HS-5 (cell line): ENCODE measurements at places on chromosomes 7 and 10.

- DNase-seq = no peak
Observed at GRCh38 chr7:156080596-156080995, 268.3 kb upstream of the SHH start.

- DNase-seq = no peak
Observed at GRCh38 chr7:124761164-124761715, 4.4 kb downstream of the GPR37 start.

DNA sequence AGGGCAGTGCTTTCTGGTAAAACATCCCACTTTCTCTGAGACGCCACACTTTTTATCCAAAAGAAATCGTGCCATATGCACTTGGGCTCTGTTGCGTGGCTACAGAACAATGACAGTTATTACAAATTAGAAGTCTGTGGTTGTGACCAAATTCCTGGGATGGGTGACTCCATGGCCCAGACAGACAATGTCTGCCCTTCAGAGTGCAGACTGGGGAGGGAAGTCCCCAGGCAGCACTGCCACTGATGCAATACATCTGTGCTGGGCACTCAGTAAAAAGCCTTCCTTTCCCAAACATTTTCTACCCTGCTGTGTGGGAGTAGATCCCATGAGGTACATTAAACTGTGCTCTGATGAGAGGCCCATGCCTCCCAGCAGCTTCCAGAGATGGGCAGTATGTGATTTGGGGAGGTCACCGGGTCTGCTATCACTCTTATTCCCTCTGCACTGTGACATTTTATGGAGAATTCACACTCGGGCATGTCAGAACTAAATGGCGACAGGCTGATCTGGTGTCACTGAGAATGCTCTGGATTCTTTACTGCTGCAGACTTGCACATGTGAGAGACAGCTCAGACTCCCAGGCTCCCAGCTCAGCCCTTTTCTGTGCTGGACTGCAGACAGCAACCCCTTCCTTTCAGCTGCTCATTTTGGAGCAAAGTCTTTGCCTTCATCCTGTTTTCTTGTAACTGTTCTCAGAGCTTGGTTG is 243.5 kb upstream of the ZNF32 start:
- no peak for DNase-seq

GRCh38 chr10:23174977-23175512 is 17.1 kb upstream of the PTF1A start:
- DNase-seq = no peak

DNA sequence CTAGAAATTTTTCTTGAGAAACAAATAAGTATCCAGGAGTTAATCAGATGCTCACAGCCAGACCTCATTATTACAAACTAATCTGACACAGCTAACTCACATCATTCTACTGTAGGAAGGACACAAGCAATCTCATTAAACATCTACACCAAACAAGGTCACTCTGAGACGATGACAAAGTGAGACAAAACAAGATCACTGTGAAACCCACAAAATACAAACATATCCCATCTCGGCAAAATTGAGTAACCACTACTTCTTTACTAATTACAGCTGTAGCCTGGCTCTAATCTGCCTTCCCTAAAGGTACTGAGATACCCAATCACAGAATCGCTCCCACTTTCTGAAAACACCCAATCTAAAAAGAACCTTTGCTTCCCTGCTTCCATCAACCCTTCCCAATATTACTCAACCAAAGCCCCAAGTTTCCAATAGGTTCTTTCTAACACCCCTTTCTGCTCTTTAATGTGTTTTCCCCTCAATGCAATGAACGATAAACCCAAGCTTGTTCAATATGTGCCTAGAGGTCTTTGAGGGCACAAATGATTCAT is 26.9 kb downstream of the CCDC6 start:
- no peak for DNase-seq

DNA sequence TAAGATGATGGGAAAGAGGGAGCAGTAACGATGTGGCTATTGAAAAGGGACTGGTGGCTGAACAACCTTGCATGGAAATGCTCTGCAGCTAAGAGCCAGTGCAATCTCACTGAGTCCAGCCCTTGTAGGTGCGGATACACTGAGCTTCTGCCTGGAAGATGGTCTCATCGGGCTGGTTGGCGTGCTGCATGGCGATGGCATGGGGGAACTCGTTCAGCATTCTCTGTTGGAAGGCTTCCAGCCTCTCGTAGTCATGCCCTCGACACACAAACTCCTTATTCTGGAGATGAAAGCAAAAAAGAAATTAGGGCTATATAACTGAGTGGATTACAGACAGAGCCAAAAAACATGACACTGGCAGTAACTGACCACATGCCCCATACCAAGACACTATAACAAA is 197.8 kb upstream of the IMMP2L start:
- no peak for DNase-seq

- DNase-seq = no peak
Observed at GRCh38 chr10:120039046-120039445, 146.5 kb downstream of the SEC23IP start.

DNA sequence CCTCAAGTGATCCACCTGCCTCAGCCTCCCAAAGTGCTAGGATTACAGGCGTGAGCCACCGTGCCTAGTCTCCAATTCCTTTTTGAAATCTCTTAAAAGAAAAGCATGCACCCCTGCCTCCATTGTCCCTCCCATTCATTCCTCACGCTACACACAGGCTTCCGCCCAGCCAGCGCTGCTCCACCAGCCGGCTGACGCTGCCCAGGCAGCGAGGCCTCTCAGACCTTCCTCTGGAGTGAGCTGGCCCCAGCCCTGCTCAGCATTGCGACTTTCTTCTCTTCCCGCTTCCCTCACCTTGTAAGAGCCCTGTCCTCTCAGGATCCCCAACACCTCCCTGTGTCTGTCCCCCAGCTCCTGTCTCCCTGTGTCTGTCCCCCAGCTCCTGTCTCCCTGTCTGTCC is 23.6 kb downstream of the RGS10 start:
- no peak for DNase-seq

DNA sequence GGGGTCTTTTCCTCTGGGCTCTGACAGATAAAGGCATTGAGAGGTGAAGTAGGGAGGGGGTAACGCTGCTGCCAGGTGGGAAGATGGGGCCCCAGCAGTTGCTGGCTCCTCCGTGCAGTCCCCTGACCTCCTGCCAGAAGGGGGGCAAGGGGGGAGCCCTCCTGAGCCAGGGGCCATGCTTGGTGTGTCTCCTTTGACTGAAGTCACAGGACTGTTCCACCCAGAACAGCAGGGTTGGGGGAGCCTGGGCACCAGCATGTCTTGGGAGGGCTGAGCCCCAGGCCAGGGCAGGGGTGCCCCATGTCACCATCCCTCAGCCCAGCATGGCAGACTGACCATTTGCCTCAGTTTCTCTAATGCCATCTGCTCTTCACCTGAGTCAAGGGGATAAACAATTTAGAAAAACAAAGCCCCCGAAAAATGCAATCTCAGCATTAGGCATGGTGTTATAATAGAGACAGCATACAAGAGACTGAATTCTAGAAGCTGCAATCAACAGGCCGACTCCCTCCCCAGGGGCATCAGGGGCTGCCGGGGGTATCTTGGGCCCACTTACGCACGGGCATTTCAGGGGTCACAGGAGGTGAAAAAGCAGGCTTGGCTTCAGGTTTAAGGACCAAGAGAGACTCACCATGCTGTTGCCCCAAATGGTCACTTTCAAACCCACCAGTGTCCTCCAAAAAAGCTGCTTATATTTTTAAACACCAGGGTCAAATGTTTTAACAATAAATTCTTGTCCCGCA is 108.6 kb upstream of the GPR26 start:
- DNase-seq = no peak

DNA sequence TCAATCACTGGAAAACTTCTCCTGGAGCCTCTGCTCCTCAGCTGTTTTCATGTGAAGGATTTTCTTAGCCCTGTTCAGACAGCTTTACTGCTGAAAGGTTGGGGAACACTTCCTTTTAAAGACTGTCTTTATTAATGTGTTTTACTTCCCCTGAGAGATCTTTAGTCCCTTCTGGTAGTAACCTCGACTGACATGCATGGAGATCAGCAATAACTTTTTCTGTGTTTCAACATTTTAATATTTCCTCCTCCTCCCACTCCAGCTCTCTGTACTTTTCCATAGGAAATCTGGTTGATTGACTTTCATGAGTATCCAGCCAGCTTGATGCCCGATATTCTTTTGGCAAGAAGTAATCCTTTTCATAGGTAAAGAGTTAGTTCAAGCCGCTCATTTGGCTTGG is 62.7 kb upstream of the STRIP2 start:
- DNase-seq = no peak

- no peak for DNase-seq
Observed at GRCh38 chr10:4865945-4866661, 40.1 kb downstream of the AKR1E2 start.

DNA sequence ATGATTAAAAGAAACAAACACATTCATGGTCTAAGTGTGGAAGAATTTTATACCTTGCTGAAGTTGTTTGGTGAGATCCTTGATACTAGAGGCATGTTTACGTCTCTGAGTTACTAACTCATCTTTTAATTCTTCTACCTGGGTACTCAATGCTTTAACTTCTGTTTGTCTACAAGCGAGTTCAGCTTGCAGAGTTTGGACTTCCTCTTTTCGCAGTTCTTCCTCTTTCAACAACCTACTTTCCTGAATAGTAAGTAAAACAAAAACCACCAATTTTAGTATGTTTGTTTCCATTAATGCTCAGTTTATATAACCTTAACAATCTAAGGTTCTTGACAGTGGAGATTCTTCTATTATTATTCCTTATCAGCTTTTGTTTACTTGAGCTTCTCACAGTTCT is 42.9 kb downstream of the CCDC186 start:
- no peak for DNase-seq
